ENCODE measurements at places on chromosomes 12 and 14. TPM values are rescaled to one million over a fixed set of nuclear protein-coding genes. Genes with fewer than 3 reads are reported as not detected.
A peak's percentile ranks its signal among the peaks of the same experiment; 100 is the strongest.

Gene GPR84
- 0.45 TPM for polyA plus RNA-seq

GRCh38 chr12:50314636-50315312 is 31.5 kb upstream of the LIMA1 start:
- no peaks in the 10 kb centered on the region for H3K4me1 ChIP-seq
- H3K36me3 ChIP-seq = no peaks in the 10 kb centered on the region
- no peak overlapping the region for H3K27ac ChIP-seq

- peak within 1 kb of the TSS; percentile 98 for H3K27ac ChIP-seq
- no peaks in the 10 kb centered on the region for H3K27me3 ChIP-seq
- H3K36me3 ChIP-seq = peaks cover 35% of the 10 kb centered on the region
These were observed at the start of gene SLC38A2 for GRCh38 chr12:46372544-46373300. Gene SLC38A2, minus strand, starts transcription at chr12:46372773. Its CDS starts 1,480 bp downstream, at chr12:46371293.

DNA sequence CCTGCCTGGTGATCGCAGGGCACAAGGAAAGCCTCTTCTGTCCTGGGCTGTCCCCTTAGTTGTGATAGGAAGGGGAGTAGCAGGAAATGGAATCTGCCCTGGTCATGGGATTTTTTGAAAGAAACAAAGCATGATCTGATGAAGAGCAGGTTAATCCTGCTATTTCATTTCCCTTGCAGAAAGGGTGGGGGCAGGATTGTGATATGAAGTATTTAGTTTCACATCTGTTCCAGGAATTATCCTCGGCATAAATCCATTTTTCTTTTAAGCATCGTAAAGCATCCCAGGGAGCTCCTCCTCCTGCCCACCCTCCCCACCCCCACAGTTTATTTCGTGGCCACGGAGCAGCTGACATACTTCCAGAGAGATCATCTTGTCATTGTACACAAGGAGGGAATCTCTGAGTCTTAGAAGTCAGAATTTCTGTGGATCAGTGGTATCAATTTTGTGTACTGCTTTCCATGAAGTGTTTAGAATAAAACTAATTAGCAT is 53.1 kb downstream of the TGFB3 start:
- no peak for DNase-seq
- H3K4me1 ChIP-seq = peaks cover 9% of the 10 kb centered on the region
- H3K27ac ChIP-seq = no peak overlapping the region
- H3K4me3 ChIP-seq = no peak overlapping the region
- H3K36me3 ChIP-seq = no peaks in the 10 kb centered on the region
- H3K27me3 ChIP-seq = no peaks in the 10 kb centered on the region

- no peaks in the 10 kb centered on the region for H3K27me3 ChIP-seq
- H3K36me3 ChIP-seq = no peaks in the 10 kb centered on the region
- peak overlapping the region; percentile 55 for H3K4me3 ChIP-seq
- peak; percentile 43 for DNase-seq
These were observed 2.7 kb downstream of the BHLHE41 start for GRCh38 chr12:26122061-26122680.

DNA sequence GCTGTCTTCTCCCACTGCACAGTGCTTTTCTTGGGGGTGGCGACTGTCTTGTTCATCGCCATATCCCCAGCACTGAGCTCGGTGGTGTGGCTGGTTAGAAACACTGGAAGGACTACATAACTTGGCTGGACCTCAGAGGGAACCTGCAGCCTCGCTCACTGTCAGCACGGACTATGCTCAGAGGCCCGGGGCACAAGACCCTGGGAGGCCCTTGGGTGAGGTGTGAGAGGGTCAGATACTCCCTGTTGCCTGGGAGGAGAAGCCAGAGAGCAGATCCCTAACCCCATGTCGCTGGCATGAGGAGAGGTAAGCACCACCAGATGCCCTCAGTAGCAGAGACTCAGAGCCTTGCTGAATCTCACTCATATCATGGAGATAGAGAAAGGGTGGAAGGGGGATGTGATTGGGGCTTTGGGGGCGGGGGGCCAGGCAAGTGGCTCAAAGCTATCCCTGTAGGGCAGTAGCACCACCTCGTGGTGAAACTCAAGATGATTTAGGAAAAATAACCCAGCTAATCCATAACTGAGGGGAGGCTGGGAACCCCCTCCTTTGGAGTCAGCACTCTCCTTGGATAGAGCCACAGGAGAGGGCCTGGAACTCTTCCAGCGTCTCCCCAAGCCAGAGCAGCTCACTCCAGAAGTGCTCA is 18.7 kb upstream of the HDAC7 start:
- H3K36me3 ChIP-seq = no peaks in the 10 kb centered on the region
- no peak for DNase-seq
- H3K4me3 ChIP-seq = no peak overlapping the region
- H3K4me1 ChIP-seq = peaks cover 19% of the 10 kb centered on the region
- no peaks in the 10 kb centered on the region for H3K27me3 ChIP-seq
- H3K27ac ChIP-seq = no peak overlapping the region

DNA sequence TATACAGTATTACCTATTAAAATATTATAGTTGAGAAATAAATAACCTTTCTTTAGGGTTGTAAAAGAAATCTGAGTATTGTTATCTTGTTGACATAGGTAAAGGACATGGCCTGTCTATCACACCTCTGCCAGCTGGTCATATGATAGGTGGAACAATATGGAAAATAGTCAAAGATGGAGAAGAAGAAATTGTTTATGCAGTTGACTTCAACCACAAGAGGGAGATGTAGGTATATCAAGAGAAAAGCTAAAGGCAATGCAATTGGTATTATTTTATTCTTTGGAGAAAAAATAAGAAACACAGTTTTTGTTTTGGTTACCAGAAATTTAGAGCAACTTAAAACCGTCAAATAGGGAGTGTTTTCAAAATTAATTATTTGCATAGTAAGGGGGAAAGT is 13.5 kb downstream of the CPSF2 start:
- no peaks in the 10 kb centered on the region for H3K27me3 ChIP-seq
- H3K4me3 ChIP-seq = no peak overlapping the region
- no peak for DNase-seq
- no peak overlapping the region for H3K27ac ChIP-seq
- H3K4me1 ChIP-seq = no peaks in the 10 kb centered on the region

Data from heart right ventricle (tissue), 16 donors.